ENCODE measurements at places on chromosomes 3 and 15. TPM values are rescaled to one million over a fixed set of nuclear protein-coding genes. Genes with fewer than 3 reads are reported as not detected.

CTXN2 gene
- 0.07 TPM for total RNA-seq

POPDC2 gene
- 0.66 TPM for total RNA-seq

HTR3E gene
- total RNA-seq, result not detected

CILP gene
- 0.02 TPM for total RNA-seq

SLC22A14 gene
- total RNA-seq, result not detected

CAMK2N2 gene
- total RNA-seq, result 0.14 TPM

RGMA gene
- total RNA-seq, result not detected

BUB1B gene
- 69.3 TPM for total RNA-seq

PPP1R14D gene
- total RNA-seq, result not detected

PLCL2 gene
- total RNA-seq, result 15.2 TPM

KNL1 gene
- total RNA-seq, result 25.3 TPM

NCKIPSD gene
- total RNA-seq, result 54.1 TPM

THPO gene
- total RNA-seq, result not detected

ALPK3 gene
- 0.09 TPM for total RNA-seq

GCNT3 gene
- total RNA-seq, result not detected

MAN2A2 gene
- total RNA-seq, result 206 TPM

CLN6 gene
- total RNA-seq, result 99.0 TPM

FANCD2OS gene
- not detected for total RNA-seq

GLCE gene
- 3.8 TPM for total RNA-seq

PIF1 gene
- total RNA-seq, result 20.9 TPM

NME9 gene
- total RNA-seq, result not detected

C3orf49 gene
- not detected for total RNA-seq

CD80 gene
- 13.0 TPM for total RNA-seq

HERC2 gene
- total RNA-seq, result 47.0 TPM

TGM5 gene
- 0.07 TPM for total RNA-seq

MOBP gene
- total RNA-seq, result not detected

CMTM8 gene
- total RNA-seq, result 4.8 TPM
